NCI-H774 (cell line): ENCODE measurements at places on chromosomes 2 and 18.

DNA sequence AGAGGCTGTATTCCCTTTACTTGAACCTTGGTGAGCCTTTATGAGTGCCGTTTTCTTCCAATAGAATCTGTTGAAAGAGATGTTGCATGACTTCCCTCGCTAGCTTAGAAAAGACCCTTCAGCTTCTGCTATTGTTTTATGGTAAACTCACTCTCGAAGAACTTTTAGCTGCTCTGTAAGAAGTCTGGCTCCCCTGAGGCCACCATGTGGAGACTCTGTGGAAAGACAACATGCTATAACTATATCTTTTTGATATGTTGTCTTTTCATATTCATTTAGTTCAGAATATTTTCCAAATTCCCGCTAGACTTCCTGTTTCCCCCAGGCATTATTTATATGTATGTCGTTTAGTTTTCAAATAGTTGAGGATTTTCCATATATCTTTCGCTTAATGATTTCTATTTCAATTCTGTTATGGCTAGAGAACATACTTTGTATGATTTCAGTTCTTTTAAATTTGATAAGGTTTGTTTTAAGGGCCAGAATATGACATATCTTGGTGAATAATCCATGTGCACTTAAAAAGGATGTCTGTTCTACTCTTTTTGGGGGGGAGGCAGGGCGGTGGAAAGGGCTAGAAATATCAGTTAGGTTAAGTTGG, 64.1 kb downstream of the PTPN4 start:
- DNase-seq: no peak

DNA sequence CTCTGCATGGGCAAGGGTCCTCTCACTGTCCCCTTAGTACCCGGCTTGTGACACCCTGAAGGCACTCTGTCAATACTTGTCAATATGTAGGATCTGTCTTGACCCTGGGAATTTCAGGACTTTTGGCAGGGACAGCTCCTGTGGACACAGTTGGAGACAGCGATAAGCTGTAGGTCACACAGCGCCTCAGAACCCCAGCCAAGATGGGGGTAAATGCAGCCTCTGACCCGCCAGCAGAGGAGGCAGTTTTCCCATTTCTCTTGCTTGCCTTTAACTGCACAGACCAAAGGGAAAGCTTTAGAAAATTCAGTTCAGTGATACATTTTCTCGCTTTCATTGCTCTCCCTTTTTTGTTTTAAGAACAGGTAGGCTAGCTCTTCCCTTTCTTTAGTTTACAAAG, 54.8 kb upstream of the KLHL29 start:
- DNase-seq: no peak

DNA sequence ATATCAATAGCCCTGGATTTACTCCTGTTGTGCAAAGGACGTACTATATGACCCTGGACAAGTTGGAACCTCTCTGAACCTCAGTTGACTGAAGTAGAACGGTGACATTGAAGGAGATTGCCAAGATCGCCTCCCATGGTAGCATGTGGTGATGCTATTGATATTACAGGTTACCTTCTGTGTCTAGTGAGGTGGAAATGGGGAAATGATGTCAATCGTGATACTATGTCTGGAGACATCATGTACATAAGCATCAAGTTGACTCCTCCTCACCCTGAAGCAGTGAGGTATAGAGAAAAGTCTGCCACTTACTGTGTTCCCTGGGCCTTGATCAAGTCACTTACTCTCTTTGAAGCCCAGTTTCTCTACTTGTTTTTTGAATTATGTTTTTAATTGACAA, 93.9 kb downstream of the KLF7 start:
- DNase-seq: no peak

- no peak for DNase-seq
Observed at GRCh38 chr18:47953471-47953931, 23.0 kb upstream of the SMAD2 start.

DNA sequence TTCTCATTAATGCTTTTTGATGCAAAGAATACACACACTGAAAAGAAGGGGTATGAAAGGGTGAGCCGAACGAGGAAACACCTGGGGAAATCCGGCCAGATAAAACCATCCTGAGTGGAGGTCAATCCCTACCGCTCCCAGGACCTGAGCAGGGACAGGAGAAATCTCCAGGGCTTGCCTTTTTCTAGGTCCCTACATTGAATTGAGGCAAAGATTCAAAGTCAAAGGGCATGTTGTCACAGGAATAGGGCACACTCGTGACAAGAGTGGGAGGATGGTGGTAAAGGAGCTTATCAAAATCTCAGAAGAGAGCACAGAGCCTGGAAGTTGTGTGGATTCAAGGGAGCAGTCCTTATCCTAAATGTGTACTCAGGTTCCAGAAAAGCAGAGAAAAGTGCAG, 61.2 kb upstream of the ACKR3 start:
- no peak for DNase-seq

GRCh38 chr2:10392951-10393639, 55.0 kb downstream of the ODC1 start:
- no peak for DNase-seq

GRCh38 chr2:74250189-74250631, 51.8 kb downstream of the MTHFD2 start:
- peak; percentile 43 for DNase-seq

DNA sequence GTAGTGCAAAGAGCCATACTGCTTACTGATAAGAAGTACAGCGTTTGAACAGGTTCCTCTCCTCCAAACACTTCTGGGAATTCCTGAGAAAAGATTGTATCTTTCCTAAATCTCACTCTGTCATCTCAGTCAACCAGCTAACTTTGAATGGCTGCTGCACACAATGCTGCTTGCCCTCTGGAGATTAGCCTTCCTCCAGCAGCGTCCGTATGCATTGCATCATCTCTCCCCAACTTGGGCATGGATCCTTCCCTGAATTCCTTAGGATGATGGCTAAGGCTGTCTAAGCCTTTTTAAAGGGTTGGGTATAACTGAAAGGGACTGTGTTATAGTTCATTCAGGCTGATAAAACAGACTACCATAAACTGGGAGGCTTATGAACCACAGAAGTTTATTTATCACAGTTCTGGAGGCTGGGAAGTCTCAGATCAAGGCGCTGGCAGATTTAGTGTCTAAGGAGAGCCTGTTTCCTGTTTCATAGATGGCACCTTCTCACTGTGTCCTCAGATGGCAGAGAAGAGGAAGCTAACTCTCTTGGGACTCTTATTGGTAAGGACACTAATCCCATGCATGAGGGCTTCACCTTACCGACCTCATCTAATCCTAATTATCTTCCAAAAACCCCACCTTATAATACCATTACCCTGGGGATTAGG, 105.3 kb downstream of the PAX3 start:
- DNase-seq: no peak

GRCh38 chr2:151291224-151291623, 1.8 kb upstream of the NMI start:
- no peak for DNase-seq

DNA sequence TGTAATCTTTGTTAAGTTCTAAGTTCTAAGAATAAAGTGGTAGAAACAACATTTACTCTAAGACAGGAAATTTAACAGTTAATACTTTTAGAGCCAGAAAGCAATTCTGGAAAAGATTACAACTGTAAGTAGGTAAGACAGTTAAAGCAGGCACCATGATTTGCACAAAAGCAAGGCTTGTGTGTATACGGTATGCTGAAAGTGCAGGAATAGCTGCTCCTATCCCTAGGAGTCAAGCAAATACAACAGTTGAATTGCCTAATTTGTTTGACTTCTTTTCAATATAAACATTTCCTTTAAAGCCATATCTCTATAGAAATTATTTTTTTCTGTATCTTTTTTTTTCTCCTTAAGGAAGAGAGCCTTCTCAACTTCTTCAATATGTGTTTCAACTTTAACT, 116.4 kb downstream of the KCNJ3 start:
- no peak for DNase-seq

DNA sequence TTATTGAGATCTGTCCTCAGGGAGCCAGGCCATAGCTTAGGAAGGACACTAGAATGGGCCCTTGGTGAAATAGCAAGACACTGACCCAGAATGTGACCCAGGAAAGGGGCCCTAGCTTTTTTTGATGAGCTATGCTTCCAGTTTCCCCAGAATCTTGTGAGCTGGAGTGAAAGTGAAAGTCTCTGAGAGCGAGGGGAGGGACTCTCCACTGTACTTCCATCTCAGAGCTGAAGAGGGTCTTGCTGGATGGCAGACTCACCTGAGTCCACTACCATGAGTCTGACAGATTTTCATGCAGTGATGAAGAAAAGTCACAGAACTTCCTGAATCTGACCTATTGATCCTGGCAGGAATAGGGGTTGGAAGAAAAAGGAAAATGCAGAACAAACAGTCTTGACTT, 3.1 kb downstream of the ARHGAP25 start:
- DNase-seq: no peak

DNA sequence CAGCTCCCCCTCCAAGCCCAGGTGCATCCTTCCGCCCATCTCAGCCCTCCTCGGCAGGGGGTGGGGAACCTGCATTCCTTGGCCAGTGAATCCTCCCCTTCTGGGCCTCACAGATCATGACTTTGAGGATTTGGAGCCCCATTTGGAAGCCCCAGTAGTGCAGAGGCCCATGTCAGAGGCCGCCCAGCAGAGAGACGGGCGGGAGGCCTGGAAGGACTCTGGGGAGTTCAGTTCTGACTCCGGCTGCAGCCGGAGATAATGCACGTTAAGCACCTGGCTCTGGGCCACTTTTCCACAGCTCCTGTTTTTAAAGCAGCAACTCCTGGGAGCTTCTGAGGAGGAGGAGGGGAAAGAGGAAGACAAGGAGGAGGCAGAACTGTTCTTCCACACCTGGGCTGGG, 14.9 kb downstream of the ATOH8 start:
- no peak for DNase-seq

DNA sequence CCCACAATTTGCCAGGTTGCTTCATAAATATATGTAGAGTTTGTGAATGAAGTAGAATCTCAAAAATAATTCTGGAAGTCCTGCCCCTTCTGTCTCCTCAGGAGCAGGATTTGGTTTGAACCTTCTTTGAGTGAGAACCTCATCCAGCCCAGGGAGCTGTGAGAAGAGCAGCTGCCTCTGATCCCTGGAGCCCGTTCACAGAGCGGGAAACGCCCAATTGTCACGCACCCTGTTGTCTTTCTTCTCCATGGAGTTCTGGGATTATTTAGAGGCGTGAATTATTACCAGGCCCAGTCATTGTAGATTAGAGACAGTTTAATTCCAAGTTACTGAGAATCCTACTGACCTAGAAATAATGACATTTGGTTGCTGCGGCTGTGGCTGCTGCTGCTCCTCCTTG, 66.1 kb downstream of the TPO start:
- DNase-seq: no peak

GRCh38 chr2:104861351-104862057, 7.6 kb downstream of the POU3F3 start:
- no peak for DNase-seq

DNA sequence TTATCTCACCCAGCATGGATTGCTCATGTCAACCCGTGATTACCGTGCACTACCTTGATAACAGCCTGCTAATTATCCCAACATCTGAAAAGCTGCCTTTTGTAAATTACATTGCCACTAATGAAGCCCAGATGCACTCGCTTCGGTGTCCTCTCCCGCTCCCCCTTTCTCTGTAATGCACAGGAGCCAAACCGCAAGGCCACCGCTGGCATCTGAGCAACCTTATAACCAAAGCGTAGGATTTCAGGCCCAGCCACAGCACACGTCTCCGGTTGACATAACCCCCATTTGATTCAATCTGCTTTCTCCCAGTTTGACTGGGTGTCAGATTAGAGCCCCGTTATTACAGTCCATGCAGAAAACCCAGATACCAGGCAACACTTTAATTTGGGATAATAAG, 341.2 kb downstream of the ALK start:
- no peak for DNase-seq

- DNase-seq: no peak
Observed at GRCh38 chr18:13555192-13555591, 171.2 kb downstream of the FAM210A start.

GRCh38 chr2:3466482-3466863, 52.9 kb downstream of the ADI1 start:
- DNase-seq: no peak

GRCh38 chr2:60410456-60411146, 142.9 kb downstream of the BCL11A start:
- DNase-seq: no peak

DNA sequence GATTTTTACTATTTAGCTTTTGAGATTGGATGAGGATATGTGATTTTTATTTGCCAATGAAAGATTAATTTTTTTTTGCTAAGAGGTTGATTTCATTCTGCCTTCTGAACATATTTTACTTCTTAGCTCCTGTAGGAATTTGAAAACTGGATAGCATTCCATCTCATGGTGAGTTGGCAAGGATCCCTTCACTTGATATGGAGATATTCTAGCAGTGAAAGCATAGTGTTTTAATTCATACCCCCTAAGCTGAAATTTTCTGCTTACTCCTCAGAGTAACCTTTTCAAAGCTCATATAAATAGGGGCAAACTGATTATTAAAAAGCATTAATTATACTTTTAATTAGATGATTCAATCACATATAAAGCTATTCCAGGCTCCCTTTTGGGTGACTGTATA, 61.0 kb upstream of the KCNJ3 start:
- DNase-seq: no peak
